ENCODE measurements at places on chromosomes 5 and 9.
A peak's percentile ranks its signal among the peaks of the same experiment; 100 is the strongest.

- no peak for DNase-seq
These were observed 13.8 kb upstream of the ZDHHC11 start for GRCh38 chr5:864492-865167.

- no peak for DNase-seq
These were observed 13.7 kb upstream of the NXNL2 start for GRCh38 chr9:88521308-88521707.

- DNase-seq = peak; percentile 43
These were observed 61.2 kb downstream of the COL15A1 start for GRCh38 chr9:99004717-99005460.

- no peak for DNase-seq
These were observed at the start of gene TMEM215 for GRCh38 chr9:32783168-32783891. TSS of gene TMEM215 (plus strand) at chr9:32783540. CDS start at chr9:32784184, 644 bp downstream.

DNA sequence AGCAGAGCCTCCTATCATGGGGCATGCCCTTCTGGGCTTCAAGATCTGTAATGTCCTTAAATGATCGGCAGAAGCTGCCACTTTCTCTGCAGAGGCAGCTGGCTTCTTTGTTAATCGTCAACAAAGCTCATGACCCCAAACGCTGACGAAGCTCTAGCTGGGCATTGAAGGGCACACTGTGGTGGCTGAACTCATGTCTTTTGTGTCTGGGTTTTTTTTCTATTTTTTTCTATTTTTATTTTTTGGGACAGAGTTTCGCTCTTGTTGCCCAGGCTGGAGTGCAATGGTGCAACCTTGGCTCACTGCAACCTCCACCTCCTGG lies 65.2 kb upstream of the ASS1 start:
- DNase-seq = no peak

GRCh38 chr5:103889500-103890209 lies 327.1 kb upstream of the NUDT12 start:
- no peak for DNase-seq

GRCh38 chr5:118857700-118858099 lies 130.6 kb downstream of the DTWD2 start:
- DNase-seq = no peak

DNA sequence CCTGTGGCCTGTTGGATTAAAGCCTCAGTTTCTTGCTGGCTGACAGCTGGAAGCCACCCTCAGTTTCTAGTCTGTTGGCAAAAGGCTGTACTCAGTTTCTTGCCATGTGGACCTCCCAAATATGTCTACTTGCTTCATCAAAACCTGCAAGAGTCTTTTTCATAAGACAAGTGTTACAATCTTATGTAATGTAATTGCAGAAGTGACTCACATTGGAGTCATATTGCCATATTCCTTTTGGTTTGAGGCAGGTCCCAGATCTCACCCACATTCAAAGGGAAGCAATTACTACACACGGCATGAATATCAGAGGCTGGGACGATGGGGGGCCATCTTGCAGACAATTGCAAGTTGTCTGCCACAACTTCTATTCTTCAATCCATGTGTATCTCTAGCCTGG lies 286.7 kb upstream of the IL12B start:
- DNase-seq = no peak

GRCh38 chr5:181243564-181244343 lies at the start of gene RACK1:
TSS of gene RACK1 (minus strand) at chr5:181243906. CDS start at chr5:181243800, 106 bp downstream.
- peak; percentile 96 for DNase-seq

GRCh38 chr9:16133556-16134227 lies 580.8 kb downstream of the CCDC171 start:
- peak; percentile 60 for DNase-seq

- DNase-seq = no peak
These were observed 66.6 kb upstream of the NR3C1 start for GRCh38 chr5:143470120-143470519.

GRCh38 chr9:37776328-37776727 lies 8.5 kb downstream of the EXOSC3 start:
- no peak for DNase-seq

GRCh38 chr5:102809033-102809432 lies 53.9 kb downstream of the PAM start:
- no peak for DNase-seq

DNA sequence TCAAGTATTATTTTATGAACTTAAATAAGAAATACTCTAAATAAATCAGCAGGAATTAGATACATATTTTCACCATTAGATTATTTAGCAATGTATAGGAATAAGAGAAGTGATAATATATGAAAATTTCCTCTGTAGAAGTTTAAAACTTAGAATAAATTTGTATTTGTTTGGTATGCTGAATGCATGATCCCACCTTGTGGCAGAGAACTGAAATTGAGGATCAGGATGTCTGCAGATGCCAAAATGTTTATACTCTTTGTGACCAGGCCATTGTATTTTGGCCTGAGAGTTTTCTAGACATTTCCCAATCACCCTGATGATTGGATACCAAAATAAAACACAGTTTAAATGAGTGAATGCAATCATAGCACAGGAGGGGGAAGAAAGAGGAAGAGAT lies 6.3 kb downstream of the TYRP1 start:
- no peak for DNase-seq

- no peak for DNase-seq
These were observed 119.5 kb downstream of the ANXA1 start for GRCh38 chr9:73270967-73271721.

DNA sequence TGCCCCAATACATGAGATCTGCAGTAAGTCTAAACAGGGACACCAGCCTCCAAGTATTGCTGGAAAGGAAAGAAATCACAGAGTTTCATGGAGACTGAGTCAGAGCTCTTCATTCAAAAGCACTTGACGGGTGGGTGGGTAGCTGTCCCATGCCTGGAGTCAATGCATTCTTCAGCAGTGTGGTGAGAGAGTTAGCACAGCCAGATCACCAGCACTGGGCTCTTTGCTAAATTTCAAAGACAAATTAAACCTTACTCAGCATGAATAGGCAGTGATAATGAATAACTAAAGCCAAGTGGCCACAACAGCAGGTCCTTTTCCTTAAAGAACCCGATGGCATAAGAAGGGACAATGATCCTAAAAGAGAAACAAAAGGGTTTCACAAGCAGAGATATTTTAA lies 192.4 kb downstream of the ACTL7B start:
- no peak for DNase-seq

DNA sequence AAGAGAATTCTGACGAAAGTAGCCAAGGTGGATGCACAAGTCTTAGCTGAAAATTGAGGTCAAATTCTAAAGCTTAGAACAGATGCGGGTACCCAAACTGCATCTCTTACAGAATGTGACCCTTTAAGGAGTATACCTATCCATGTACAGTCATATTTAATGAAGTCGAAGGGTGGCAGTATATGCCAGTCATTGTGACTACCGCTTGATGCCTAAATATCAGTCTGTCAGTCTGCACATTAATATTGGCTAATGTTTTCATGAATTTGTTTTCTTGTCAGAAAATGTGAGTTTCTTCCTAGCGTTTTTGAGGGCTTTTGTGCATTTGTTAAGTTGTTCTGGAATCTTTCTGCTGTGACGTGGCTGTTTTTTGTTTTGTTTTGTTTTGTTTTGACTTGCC lies 264.5 kb upstream of the ELAVL2 start:
- DNase-seq = no peak

GRCh38 chr9:113501129-113501686 lies 37.7 kb downstream of the RGS3 start:
- no peak for DNase-seq

DNA sequence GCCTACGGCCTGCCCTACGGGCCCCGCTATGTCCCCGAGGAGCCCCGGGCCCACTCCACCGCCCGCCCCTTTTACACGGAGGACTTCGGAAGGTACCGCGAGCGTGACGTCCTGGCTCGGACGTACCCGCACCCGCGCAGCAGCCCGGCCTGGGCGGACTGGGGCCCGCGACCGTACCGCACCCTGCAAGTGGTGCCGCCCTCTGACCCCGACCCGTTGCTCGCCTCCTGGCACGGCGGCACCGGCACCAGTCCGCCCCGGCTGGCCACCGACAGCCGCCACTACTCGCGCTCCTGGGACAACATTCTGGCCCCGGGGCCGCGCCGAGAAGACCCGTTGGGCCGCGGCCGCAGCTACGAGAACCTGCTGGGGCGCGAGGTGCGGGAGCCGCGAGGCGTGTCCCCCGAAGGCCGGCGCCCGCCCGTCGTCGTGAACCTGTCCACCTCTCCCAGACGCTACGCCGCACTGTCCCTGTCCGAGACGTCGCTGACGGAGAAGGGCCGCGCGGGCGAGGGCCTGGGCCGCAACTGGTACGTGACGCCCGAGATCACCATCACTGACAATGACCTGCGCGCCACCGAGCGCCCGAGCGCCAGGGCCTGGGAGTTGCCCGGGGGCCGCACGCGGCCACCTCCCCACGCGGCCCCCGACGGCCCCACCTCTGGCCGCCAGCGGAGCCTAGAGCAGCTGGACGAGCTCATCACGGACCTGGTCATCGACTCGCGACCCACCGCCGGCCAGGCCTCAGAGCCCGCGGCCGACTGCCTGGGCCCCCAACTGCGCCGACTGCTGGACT lies 3.4 kb downstream of the AJM1 start:
- DNase-seq = no peak

DNA sequence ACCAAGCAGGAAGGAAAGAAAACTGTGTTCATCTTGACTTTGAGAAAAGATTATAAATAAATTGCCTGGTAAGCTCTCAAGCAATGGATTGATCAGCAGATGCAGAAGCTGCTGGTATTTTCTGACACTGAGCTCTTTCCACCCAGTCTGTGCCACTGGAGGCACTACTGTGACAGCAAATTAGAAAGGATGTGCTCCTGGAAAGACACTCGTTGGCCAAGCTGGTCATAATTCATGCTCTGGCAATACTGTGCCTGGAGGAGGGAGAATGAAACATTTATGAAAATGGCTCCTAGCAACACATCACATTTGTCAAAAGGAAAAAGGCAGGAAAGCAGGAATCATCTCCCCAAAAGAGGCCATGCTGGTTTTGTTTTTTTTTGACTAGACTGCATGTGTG lies 84.2 kb downstream of the CAVIN4 start:
- DNase-seq = no peak

DNA sequence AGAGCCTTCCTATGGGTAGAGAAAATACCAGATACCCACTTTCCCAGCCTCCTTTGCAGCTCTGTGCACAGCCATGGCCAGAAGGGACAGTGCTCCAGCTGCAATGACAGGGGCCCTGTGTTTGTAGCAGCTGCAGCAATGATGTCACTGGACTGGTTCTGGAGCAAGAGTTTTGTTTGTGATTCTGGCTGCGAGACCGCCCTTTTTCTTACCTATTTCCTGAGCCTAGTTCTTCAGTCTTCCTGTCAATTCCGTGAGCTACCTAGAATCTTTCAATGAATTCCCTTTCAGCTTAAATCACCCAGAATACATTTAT lies 10.0 kb upstream of the BOD1 start:
- no peak for DNase-seq

DNA sequence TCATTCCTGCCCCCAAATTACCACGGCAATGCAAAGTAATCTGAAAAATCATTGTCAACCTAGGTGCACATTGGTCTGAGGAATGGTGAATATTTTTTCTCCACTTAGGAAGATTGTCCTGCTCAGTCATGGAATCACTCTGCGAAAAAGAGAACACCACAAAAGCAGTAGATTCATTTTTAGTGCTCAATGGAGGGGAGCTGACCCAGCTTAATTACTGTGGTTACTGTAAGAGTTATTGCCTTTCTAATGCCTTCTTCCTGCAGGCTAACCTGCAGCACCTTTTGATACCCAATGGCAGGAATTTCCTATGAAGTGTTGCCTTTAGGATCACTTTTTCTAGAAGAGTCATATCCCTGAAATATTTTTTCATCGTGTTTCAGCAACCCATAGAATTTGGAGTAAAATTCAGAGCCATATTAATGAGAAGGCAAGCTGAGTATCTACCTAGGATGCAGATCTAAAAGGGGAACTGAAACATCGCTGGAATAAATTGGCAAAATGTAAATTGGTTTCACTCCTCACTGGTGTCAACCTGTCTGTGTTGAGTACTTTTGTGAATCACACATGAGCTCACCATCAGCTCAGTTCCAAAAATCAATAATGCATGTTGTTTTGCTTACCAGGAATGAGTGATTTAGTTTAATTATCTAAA lies 464.5 kb downstream of the CSNK1G3 start:
- no peak for DNase-seq

GRCh38 chr9:137152844-137153405 lies 14.0 kb downstream of the GRIN1 start:
- no peak for DNase-seq

- DNase-seq = no peak
These were observed 9.1 kb downstream of the MEGF10 start for GRCh38 chr5:127299678-127300077.

DNA sequence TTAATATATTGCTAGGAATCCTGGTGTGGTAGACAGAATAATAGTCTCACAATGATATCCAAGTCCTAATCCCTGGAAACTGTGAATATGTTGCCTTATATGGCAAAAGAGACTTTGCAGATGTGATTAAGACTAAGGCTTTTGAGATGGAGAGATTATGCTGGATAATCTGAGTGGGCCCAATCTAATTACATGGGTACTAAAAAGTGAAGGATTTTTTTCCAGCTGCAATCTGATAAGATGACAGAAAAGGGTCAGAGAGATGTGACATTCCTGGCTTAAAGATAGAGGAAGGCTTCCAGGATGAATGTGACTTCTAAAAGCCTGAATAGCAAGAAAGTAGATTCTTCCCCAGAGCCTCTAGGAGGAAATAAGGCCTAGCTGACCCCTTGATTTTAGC lies 80.7 kb upstream of the MPDZ start:
- DNase-seq = no peak

GRCh38 chr9:113246928-113247327 lies 25.6 kb downstream of the SLC31A1 start:
- DNase-seq = no peak

- no peak for DNase-seq
These were observed 98.0 kb downstream of the ANKH start for GRCh38 chr5:14773588-14773987.

GRCh38 chr9:91047993-91048607 lies 246.5 kb downstream of the SYK start:
- DNase-seq = peak; percentile 64

- DNase-seq = no peak
These were observed 46.2 kb upstream of the TUSC1 start for GRCh38 chr9:25724424-25724823.

- DNase-seq = peak; percentile 59
These were observed 11.3 kb downstream of the AHRR start for GRCh38 chr5:332843-333242.

GRCh38 chr9:118961857-118962256 lies 407.4 kb downstream of the BRINP1 start:
- no peak for DNase-seq

DNA sequence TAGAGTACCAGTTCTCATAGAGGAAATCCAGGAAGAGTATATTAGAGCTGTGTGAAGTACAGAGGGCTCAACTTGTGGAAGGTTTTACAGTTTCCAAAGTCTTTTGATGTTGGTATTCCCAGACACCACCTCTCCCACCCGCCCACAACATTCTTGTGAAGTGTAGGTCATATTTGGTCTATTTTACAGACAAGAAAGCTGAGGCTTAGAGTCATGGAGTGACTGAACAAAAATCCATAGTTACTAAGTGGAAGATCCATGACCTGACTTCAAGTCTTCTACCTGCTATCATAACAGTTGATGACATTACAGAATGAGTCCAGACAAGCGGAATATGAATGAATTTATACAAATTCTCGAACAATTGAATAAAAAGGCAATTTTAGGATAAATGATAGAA lies 187.1 kb upstream of the RPS23 start:
- no peak for DNase-seq
